ENCODE measurements at places on chromosomes 11 and 22.

DNA sequence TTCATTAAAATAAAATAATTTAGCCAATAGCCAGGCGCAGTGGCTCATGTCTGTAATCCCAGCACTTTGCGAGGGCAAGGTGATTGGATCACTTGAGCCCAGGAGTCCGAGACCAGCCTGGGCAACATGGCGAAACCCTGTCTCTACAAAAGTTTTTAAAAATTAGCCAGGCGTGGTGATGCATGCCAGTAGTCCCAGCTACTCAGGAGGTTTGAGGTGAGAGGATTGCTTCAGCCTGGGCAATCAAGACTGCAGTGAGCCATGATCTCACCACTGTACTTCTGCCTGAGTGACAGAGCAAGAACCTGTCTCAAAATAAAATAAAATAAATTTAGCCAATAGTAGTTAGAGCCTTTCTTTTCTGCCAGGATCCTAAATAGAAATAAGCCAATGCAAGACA is 12.2 kb downstream of the HPS5 start:
- no peak for DNase-seq

DNA sequence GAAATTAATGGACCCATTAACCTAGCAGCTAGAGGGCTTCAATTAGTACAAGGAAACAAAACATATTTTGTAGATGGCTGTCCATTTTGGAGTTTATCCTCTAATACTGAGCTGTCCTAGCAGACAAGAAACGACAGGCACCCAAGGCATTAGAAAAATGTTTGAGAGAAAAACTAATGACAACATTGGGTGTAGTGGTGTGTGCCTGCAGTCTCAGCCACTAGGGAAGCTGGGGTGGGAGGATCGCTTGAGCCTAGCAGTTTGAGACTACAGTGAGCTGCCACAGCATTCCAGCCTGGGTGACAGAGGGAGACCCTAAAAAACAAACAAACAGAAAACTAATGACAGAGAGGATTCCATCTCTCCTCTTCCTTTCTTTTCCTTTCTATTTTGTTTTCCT is 1.5 kb downstream of the A4GALT start:
- DNase-seq: no peak

GRCh38 chr22:23233752-23234408 is 53.6 kb downstream of the BCR start:
- no peak for DNase-seq

GRCh38 chr11:114236829-114237228 is 59.4 kb upstream of the NNMT start:
- no peak for DNase-seq

- DNase-seq: no peak
Measured at GRCh38 chr11:122647736-122648275, 7.7 kb upstream of the UBASH3B start.

DNA sequence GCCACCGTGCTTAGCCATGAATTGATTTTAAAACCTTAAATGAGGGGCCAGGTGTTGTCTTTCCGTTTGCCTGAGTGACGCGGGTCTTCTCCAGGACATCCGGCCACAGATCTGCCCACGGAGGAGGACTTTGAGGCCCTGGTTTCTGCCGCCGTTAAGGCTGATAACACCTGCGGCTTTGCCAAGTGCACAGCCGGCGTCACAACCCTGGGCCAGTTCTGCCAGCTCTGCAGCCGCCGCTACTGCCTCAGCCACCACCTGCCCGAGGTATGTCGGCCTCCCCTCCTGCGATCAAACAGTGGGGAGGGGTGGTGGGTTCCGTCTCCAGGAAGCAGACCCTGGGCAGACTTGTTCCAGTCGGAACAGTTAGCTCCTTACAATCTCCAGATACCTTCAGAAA is 34.4 kb downstream of the IGHMBP2 start:
- DNase-seq: no peak

DNA sequence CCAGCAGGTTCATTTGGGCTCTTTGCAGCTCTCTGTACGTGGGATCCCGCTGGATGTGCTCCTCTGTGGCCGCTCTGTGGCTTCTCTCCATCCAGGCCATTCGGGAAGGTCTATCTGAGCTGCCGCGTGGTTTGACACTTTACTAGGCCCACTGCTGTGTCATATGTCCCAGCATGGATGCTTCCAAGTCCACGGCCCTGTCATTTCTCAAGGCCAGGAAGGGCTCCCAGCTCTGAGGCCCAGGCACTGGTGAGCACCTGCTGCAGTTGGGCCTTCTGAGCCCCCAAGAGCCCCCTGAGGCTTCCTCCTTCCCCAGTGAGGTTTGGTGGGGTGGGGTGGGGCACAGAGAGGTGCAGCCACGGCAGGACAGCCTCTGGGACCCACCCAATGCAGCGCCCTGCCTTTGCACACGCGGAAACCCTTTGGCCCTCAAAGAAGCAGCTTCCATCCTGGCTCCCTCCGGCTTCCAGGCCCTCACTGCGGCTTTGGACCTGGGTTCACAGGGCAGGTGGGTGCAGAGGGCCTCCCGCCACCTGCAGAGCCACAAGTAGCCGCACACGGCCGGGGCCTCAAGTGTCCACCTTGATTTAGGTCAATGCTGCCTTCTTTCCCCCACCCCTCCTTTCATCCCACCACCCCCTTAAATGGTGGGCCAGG is 44.5 kb upstream of the FGF3 start:
- DNase-seq: no peak

DNA sequence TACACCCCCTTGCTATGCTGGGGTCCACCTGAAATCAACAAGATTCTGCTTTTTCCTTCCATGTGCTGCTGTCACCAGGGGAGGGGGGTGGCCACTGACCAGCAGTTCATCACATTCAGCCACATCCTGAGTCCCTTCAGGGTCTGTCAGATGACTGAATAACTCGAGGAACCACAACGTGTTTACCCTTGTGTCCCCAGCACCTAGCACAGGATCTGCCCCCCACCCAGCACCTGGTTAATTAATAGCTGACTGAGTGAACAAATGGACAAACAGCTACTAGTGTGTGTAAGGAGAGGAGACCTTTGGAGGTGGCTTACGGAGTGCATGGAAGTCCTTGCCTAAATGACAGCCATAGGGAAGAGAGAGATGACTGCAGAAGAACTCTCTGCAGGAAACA is 119.5 kb upstream of the NCAM1 start:
- no peak for DNase-seq

DNA sequence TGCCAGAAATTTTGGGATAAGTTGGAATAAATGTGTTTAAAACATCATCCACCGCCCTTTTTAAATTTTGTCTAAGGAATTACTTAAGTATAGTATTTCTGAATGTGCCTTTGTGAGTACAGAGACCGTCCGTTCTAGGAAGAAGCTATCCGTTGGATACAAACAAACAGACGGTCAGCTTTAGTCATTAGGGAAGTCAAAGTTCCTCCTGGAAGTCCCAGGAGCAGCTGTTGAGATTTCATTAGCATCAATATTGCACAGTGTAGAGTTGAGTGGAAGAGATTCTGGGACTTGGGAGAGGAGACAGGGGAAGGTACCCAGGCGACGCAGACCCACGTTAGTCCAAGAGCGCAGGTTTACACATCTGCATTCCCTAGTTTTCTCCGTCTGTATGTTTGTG is 15.7 kb upstream of the ADSL start:
- no peak for DNase-seq

All from activated T-helper 1 cell treated with anti-CD3 and anti-CD28 coated beads, Interleukin-2, amount 50 U/mL, for 16 hours (primary cell).